ENCODE measurements at places on chromosomes 12 and 14. TPM values are rescaled to one million over a fixed set of nuclear protein-coding genes. Genes with fewer than 3 reads are reported as not detected.

Gene SSPN
- total RNA-seq: 23.0 TPM

Gene P2RX2
- total RNA-seq: not detected

Gene LGALS3
- total RNA-seq: 70.8 TPM

Gene ARHGEF40
- total RNA-seq: 15.7 TPM

Gene CCDC196
- not detected for total RNA-seq

Gene SLCO1B1
- total RNA-seq: not detected

Gene ABHD12B
- total RNA-seq: not detected

Gene SLC38A6
- total RNA-seq: 9.7 TPM

GRCh38 chr12:15831315-15831978 lies 42.3 kb upstream of the EPS8 start:
- no peak for DNase-seq

DNA sequence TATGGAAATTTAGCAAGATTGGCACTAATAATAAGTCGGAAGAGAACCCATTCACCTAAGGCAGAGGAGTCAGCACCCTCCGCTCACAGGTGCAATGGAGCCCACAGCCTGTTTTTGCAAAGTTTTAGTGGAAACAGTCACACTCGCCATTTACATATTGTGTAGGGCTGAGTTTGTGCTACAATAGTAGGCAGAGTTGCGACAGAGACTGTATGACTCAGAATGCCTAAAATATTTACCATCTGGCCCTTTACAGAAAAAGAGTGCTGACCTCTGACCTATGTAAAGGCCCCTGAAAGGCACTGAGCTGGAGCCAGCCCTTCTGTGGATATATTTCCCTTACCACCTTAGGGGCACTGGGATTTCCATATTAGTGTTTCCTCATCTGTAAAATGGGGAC lies 79.0 kb downstream of the PRIMA1 start:
- DNase-seq: no peak

DNA sequence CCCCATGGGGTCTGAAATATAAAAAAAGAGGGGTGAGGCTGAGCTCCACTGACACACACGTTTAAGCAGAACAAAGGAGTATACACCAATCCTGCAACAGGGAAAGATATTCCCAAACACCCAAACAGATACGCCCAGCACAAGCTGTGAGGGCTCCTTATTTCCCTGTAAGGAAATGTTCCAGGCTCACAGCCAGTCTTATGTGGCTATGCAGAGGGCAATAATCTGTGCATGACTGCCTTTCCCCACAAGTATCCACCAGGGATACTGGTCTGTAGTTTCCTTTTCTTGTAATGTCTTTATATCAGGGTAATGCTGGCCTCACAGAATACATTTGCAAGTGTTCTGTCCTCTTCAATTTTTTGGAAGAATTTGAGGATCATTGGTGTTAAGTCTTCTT lies 141.7 kb upstream of the DAAM1 start:
- DNase-seq: no peak

DNA sequence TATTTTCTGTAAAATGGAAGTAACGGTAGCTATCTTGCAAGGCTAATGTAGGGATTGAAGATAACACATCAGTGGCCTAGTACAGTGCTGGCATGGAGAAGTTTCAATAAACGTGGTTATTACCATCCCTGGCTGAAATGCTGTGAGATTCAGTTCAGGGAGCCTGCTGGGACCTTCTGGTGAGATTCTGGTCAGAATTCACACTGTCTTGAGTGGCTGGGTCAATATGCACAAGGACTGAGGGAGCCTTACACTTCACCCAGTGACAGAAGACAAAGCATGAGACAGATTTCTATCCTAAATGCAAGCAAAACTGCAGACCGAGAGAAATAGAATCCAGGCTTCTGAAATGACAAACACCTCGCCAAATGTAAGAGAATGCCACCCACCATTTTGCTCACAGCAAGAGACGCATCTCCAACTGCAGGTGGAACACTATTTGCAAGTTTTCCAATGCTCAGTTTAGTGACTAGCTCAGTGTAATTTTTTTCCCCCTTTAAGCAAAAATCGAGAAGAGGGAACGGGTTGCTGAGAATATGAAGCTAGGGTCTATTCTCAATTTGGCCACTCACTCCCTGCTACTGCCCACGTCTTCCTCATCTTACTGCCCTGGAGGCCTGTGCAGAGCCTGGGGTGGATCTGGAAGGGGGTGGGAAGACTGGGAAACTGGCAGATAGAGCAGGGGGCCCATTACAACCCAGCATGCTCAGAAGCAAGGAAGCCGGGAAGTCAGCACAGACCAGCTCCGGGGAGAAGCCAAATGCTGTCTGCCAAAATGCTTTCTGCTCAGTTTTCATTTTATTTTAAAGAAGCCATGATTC lies 201.3 kb downstream of the TTC7B start:
- DNase-seq: no peak

DNA sequence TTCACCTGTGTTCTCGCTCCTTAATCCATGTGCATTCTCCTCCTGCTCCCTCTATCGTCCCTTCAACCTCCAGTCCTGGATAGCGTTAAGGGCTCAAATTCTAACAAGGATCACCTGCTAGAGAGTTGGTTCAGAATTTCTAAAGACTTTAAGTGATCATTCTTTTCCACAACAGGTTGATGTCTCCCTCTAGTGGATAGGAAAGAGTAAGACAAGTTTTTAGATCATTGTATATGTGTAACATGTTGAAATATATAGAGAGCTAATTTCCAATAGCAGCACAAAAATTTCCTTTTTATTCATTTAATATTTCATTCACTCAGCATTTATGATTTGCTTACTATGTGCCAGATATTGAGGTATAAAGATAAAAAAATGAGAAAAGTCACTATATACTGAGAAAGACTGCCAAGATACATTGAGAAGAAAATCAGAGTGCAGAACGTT lies 9.3 kb upstream of the ESR2 start:
- DNase-seq: no peak

- no peak for DNase-seq
These were observed 10.4 kb upstream of the PTHLH start for GRCh38 chr12:27982951-27983350.

- DNase-seq: no peak
These were observed 194.8 kb upstream of the C14orf180 start for GRCh38 chr14:104384776-104385071.

DNA sequence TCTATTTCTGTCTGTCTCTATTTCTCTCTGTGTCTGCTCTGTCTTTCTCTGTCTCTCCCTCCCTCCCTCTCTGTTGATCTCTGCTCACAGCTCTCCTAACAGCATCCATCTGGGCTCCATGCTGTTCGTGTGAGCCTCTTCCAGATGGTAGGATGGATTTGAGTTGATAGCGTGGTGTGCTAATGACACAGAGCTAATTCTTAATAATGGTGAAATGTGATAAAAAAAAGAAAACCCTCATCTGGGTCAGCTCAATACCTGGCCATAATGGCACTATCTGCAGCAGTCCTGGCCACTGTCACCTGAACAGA lies 96.4 kb downstream of the AACS start:
- no peak for DNase-seq

- DNase-seq: no peak
These were observed 197.3 kb upstream of the SFSWAP start for GRCh38 chr12:131513606-131514005.

- DNase-seq: peak; percentile 7
These were observed at the start of gene NEUROD4 for GRCh38 chr12:55019784-55020183. Gene NEUROD4 (plus strand): TSS chr12:55019974. CDS start chr12:55026440, 6,466 bp downstream.

GRCh38 chr12:3534511-3534910 lies 43.5 kb downstream of the PRMT8 start:
- no peak for DNase-seq

- DNase-seq: no peak
These were observed at the start of gene RHOJ for GRCh38 chr14:63204407-63205043. Gene RHOJ (plus strand): TSS chr14:63204443. CDS start chr14:63204870, 427 bp downstream.

DNA sequence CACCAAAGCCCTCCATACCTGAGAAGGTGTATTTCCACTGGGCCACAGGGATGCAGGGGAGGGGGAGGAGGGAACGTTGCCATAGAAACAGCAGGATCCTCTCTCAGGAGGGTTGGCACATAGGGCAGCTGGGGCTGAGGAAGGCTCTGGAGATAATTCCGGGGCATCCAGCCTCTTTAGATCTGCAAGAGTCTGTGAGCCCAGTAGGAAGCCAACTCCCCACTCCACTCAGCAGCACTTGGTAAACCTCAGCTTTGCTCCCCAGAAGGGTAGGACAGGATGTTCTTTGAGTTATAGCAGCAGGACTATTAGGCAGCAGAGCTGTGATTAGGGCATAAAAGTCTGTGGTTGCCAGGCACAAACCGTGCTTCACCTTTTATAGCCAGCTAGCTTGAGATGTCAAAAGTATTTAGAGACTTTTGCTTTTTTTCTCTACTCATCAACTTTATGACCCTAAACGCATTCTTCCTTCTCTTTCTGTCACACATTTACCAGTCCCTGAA lies 7.8 kb upstream of the PLEKHG3 start:
- DNase-seq: no peak

- DNase-seq: no peak
These were observed 55.0 kb upstream of the SGPP1 start for GRCh38 chr14:63782683-63783389.

GRCh38 chr12:67650388-67651131 lies 2.0 kb downstream of the DYRK2 start:
- no peak for DNase-seq

- DNase-seq: no peak
These were observed 65.0 kb downstream of the NUMB start for GRCh38 chr14:73393375-73393774.

DNA sequence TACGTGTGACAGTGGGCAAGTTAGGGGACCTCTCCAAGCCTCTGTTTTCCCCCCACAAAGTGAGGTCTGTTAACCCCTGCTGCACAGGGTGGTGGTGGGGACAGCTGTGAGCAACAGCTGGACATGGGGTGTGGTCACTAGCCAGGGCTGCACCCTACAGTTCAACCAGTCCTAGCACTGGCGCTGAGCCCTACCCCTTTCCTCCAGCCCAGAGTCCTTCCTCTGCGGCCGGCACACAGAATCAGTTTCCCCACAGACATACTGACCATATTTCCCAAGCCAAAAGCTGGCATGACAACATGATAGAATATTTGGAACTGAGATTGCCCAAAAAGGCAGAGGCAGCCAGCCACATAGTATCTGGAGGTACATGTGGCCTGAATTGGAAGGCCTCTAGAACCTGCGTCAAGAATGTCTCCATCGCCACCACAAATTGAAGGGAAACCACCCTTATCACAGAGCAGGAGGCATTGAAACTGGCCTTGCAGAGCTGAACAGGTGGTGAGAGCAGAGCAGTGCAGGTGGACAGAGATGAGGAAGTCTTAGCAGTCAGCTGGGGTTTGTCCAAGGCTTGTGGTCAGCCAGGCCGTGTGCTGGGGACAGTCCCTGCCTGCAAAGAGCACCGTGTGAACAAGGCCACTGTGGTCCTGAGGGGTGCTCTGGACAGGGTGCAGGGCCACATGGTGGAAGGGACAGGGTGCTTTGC lies 21.2 kb downstream of the DEGS2 start:
- DNase-seq: no peak

- no peak for DNase-seq
These were observed 378.5 kb upstream of the LMO3 start for GRCh38 chr12:16984484-16984883.

GRCh38 chr12:110916295-110916875 lies 4.0 kb downstream of the MYL2 start:
- no peak for DNase-seq

GRCh38 chr12:124938108-124938507 lies 23.7 kb upstream of the UBC start:
- DNase-seq: no peak

DNA sequence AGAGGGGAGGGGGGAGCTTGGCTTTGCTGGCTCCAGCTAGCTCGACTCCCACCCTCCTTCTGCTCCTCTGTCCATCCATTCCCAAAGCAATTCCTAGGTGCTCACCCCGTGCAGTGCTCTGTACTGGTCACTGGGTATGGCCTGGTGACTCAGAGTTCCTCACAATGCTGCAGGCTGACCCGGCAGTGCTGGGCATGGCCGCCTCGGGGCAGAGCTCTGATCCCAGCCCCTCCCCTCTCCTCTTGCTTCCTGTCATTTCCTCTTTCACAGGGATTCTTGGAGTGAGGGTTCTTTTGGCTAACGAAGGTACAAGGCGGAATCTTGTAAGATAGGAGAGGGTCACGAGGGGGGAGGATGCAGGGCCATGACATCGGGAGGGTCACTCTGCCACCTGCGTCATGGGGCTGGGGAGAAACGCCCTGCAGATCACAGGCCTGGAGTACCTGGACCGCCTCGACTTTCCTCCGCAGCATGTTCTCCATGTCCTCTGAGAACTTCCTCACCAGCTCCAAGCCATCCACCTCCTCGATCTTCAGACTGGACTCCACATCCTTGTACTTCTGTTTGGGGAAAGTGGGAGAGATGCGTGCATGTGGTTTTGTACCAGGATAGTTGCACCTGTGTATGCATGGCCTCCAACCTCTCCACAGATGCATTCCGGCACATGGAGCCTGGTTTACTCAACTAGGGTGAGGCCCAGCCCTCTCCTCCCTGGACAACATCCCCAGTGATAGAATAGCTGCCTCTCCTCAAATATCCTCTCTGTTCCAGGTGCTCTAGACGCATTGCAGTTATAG lies 5.7 kb downstream of the CACNA2D4 start:
- DNase-seq: no peak

DNA sequence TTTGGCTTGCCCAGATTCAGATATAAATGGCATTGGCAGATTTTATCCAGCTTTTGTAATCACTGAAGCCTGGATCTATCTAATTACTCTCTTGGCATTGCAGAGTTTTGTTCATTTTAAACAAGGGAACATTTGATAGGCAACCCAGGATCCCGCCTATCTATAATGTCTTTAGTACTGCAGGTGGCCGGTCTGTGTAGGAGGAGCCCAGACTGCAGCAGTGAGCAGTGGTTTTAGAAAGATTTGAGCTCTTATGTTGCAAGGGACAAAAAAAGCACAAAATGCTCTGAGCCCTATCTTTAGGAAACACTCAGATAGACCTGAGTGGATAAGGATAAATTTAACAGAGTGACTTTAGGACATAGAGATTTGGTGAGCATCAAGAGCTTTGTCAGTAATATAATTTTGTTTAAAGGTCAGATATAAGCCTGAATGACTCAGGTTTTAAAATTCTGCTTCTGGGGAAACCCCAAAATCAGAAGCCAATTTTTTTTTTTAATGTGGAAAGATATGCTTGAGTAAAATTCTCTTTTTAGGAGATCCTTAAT lies 165.5 kb downstream of the SLC5A8 start:
- no peak for DNase-seq

- DNase-seq: no peak
These were observed 9.6 kb downstream of the RIOX1 start for GRCh38 chr14:73500360-73500759.

- no peak for DNase-seq
These were observed 95.2 kb downstream of the AACS start for GRCh38 chr12:125160281-125160955.

GRCh38 chr14:68268197-68268596 lies 448.6 kb downstream of the RAD51B start:
- DNase-seq: no peak

DNA sequence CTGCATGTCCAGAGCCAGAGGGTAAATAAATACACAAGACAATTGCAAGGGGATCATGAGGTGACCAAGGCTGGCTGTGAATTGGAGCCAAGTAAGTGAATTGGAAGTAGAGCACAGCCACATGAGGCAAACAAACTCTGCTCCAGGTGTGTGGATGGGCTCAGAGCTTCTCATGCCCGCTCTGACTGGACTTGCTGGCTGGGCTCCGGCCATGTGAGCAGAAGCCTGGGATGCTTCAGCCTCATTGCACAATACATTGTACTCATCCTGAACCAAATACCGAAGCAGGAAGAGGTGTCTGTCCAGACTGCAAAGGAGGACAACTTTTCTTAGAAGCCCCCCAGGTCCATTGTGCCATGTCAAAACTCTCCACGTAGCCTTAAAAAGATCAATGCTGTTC lies 193.0 kb downstream of the TTC8 start:
- no peak for DNase-seq

All from gastrocnemius medialis (tissue), 4 donors.